ENCODE measurements at places on chromosomes 1 and 21.

DNA sequence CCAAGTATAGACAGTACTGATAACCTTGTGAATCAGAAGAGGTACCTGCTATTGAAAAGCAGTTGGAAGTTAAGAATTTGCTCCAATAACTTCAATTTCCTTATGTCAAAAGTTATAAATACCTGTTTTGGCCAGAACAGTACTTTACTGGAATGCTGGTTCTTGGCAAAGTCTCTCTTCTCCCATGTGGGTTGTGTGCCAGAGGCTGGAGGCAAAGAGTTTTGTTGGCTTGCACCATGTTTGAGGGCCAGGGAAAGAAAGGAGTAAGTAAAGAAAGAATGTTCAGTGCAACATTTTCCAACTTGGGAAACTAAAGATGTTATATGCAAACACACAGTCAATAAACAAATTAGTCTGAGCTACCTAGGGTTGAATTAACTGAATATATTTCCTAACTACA lies 67.0 kb upstream of the DYNLT5 start:
- no peaks in the 10 kb centered on the region for H3K27me3 ChIP-seq
- H3K27ac ChIP-seq: no peak overlapping the region
- no peaks in the 10 kb centered on the region for H3K36me3 ChIP-seq
- H3K4me1 ChIP-seq: no peaks in the 10 kb centered on the region
- H3K4me3 ChIP-seq: no peak overlapping the region

GRCh38 chr1:208537198-208537597 lies 293.0 kb upstream of the PLXNA2 start:
- no peaks in the 10 kb centered on the region for H3K36me3 ChIP-seq
- H3K27me3 ChIP-seq: no peaks in the 10 kb centered on the region
- H3K4me3 ChIP-seq: no peak overlapping the region
- DNase-seq: no peak

DNA sequence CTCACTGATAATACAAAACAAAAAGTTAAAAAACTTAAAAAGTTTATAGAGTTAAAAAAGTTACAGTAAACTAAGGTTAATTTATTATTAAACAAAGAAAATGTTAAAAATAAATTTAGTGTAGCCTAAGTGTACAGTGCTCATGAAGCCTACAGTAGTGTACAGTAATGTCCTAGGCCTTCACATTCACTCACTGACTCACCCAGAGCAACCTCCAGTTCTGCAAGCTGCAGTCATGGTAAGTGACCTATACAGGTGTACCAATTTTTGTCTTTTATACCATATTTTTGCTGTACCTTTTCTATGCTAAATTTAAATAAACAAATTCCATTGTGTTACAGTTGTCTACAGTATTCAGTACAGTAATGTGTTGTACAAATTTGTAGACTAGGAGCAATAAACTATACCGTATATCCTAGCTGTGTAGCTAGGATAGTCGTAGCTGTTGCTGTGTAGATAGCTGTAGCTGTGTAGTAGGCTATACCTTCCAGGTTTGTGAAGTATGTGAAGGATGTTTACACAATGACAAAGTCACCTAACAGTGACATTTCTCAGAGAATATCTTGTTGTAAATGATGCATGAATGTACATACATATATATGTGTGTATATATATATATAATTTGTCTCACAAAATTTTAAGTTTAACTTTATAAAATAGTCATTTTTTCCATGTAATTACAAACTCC lies 140.2 kb downstream of the TGFB2 start:
- H3K36me3 ChIP-seq: no peaks in the 10 kb centered on the region
- DNase-seq: no peak
- H3K4me1 ChIP-seq: no peaks in the 10 kb centered on the region
- H3K4me3 ChIP-seq: no peak overlapping the region

- H3K27me3 ChIP-seq: no peaks in the 10 kb centered on the region
- peaks cover 55% of the 10 kb centered on the region for H3K4me1 ChIP-seq
- no peak overlapping the region for H3K4me3 ChIP-seq
- no peaks in the 10 kb centered on the region for H3K36me3 ChIP-seq
- peak overlapping the region; percentile 82 for H3K27ac ChIP-seq
Measured at GRCh38 chr1:234975122-234975940, 153.3 kb downstream of the TOMM20 start.

GRCh38 chr1:36187800-36188593 lies 32.0 kb downstream of the MAP7D1 start:
- H3K36me3 ChIP-seq: no peaks in the 10 kb centered on the region
- no peak overlapping the region for H3K27ac ChIP-seq
- H3K27me3 ChIP-seq: no peaks in the 10 kb centered on the region
- peak; percentile 79 for DNase-seq
- H3K4me3 ChIP-seq: no peak overlapping the region

DNA sequence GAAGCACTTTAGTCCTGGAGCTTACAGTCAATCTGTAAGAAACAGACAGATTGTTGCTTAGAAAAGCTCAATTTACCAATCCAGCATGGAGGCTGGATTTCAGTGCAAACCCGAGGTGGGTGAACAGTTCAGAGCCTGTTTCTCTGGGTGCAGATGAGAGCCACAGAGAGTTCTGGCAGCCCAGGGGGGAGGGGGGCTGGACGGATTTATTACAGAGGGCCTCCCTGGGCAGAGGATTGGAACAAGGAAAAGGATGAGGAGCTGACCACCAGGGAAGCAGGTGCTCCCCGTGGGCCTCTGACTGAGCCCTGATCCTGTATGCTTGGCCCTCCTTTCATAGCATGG lies 38.0 kb upstream of the EPS8L3 start:
- H3K27me3 ChIP-seq: no peaks in the 10 kb centered on the region
- H3K27ac ChIP-seq: peak overlapping the region; percentile 28
- peaks cover 77% of the 10 kb centered on the region for H3K4me1 ChIP-seq
- H3K4me3 ChIP-seq: peak overlapping the region; percentile 47
- DNase-seq: no peak

GRCh38 chr1:185260611-185261010 lies 56.4 kb downstream of the IVNS1ABP start:
- no peaks in the 10 kb centered on the region for H3K27me3 ChIP-seq
- no peak overlapping the region for H3K4me3 ChIP-seq
- H3K27ac ChIP-seq: no peak overlapping the region
- no peaks in the 10 kb centered on the region for H3K36me3 ChIP-seq
- H3K4me1 ChIP-seq: no peaks in the 10 kb centered on the region
